Fibroblast of the aortic adventitia (primary cell): ENCODE measurements at places on chromosomes 6 and 20. TPM values are rescaled to one million over a fixed set of nuclear protein-coding genes. Genes with fewer than 3 reads are reported as not detected.

Gene SLC44A4
- 0.27 TPM in 1 of 2 replicates, not detected in the other for total RNA-seq

Gene ADGB
- total RNA-seq, result not detected in 2 replicates

Gene OPRL1
- 0.63 and 1.3 TPM in 2 replicates for total RNA-seq

Gene NKAPL
- 1.3 and 1.9 TPM in 2 replicates for total RNA-seq

Gene GNAS-AS1
- 0.25 and 0.81 TPM in 2 replicates for total RNA-seq

Gene OR12D3
- total RNA-seq, result not detected in 2 replicates

Gene OR2W1
- total RNA-seq, result not detected in 2 replicates

Gene SLX4IP
- 4.0 and 7.0 TPM in 2 replicates for total RNA-seq

Gene CD83
- 1.4 and 2.9 TPM in 2 replicates for total RNA-seq

Gene CRYBG1
- 19.3 and 105 TPM in 2 replicates for total RNA-seq

Gene ZBTB46
- 1.1 and 2.9 TPM in 2 replicates for total RNA-seq

Gene PSMB8
- 36.2 and 38.0 TPM in 2 replicates for total RNA-seq

Gene MUC22
- not detected in 2 replicates for total RNA-seq

Gene PDE10A
- total RNA-seq, result 6.1 and 12.7 TPM in 2 replicates

Gene CYB5R4
- total RNA-seq, result 2.8 and 7.2 TPM in 2 replicates

Gene FOXF2
- 0.25 and 8.1 TPM in 2 replicates for total RNA-seq

Gene GPLD1
- 0.27 and 0.41 TPM in 2 replicates for total RNA-seq

Gene PACRG
- total RNA-seq, result 0.63 and 2.9 TPM in 2 replicates

Gene RBPJL
- not detected in 2 replicates for total RNA-seq

Gene SLC4A11
- total RNA-seq, result 0.49 and 0.63 TPM in 2 replicates

Gene TMEM170B
- 1.4 and 2.5 TPM in 2 replicates for total RNA-seq

Gene KIFC1
- 49.3 TPM in 1 of 2 replicates, not detected in the other for total RNA-seq

Gene ZNF311
- 1.3 and 2.5 TPM in 2 replicates for total RNA-seq

Gene ZC2HC1B
- not detected in 2 replicates for total RNA-seq

Gene CRISP2
- not detected in 2 replicates for total RNA-seq

Gene GNL1
- 41.1 and 45.1 TPM in 2 replicates for total RNA-seq

Gene DLGAP4
- total RNA-seq, result 9.5 and 19.5 TPM in 2 replicates
